T follicular helper cell (primary cell): ENCODE measurements at places on chromosomes 11 and 22.

DNA sequence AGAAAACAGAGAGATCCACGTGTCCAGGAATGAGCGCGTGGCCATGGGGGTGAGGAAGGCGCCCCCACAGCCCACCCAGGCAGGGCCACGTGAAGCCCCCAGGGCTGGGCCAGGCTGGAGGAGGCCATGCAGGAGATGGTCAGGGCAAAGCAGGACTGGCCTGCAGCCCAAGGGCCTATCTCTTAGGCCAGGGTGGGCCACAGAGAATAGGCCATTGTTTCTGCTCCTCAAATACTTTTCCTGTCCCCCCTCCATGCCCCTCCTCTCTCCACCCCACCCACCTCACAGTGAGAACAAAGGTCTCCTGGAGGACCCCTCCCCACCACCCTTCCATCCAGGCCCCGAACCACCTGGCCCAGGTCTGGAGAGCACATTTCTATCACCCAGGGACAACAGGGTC lies 8.3 kb upstream of the CDC42EP1 start:
- DNase-seq, result no peak

GRCh38 chr22:31841078-31841827 lies 87.4 kb downstream of the DEPDC5 start:
- no peak for DNase-seq

DNA sequence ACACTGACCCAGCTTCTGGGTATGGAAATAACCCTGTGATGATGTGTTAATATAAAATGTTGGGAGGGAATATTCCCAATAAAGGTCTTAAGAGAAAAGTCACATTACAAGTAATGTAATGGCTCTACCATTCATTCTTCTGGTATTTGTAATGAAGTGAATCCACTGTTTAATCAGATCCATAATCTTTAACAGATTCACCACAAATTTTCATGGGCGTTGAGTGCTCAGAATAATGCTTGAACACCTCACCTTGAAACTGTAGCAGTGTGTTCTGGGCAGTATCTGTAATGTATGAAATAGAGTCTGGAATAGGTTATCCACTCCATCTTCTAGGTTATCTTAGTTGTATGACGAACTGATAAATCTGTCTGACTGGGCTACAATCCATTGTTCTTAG lies 26.6 kb upstream of the CRTAM start:
- DNase-seq, result no peak

- no peak for DNase-seq
Observed at GRCh38 chr11:19281041-19281440, 40.3 kb upstream of the E2F8 start.

DNA sequence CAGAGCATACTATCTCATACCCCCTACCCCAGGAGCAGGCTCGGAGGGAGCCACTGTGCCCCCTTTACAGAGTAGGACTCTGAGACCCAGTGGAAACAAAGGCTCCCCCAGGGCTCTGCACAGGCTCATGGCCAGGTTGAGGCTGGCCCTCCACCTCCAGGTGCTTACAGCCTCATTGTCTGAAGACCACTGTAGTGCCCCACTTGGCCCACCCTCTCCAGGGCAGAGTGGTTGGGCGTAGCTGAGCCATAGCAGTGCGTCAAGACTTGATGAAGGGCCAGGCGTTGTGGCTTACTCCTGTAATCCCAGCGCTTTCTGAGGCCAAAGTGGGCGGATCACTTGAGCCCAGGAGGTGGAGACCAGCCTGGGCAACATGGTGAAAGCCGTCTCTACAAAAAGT lies 1.7 kb downstream of the ANKRD13D start:
- DNase-seq, result no peak

GRCh38 chr22:32232191-32232830 lies 22.8 kb downstream of the SLC5A4 start:
- DNase-seq, result no peak

GRCh38 chr11:63023841-63024648 lies 8.4 kb upstream of the SLC22A8 start:
- DNase-seq, result peak; percentile 76

DNA sequence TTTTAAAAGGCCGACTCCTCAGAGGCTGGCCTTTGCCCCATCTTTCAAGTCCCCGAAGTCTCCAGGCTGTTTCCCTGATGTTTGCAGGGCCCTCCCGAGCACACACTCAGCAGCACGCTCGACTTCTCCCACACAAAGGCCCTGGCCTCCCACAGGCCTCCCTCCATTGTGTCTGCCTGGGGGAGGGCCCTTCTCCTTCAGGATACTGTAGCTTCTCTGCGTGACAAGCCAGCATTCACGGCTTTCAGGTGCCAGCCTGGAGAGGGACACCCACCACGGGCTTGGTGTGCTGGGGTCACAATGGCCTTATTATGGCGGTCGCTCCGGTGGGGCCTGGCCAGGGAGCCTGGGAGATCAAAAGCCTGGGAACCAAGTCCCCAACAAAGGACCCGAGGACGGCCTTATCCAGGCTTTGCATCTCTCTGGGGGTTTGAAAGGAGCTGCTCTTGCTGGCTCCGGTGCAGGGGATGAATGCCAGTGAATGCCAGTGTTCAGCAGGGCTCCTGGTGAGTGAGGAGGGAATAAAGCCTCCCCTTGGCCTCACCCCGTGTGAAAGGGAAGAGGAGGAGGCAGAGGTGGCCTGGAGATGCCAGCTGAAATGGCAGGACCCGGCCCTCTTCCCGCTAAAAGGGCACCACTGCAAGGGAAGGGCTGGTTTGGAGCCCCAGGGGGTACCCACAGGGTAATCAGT lies 55.0 kb downstream of the TRAF6 start:
- DNase-seq, result no peak

GRCh38 chr11:134819041-134819440 lies 407.0 kb upstream of the B3GAT1 start:
- DNase-seq, result no peak

DNA sequence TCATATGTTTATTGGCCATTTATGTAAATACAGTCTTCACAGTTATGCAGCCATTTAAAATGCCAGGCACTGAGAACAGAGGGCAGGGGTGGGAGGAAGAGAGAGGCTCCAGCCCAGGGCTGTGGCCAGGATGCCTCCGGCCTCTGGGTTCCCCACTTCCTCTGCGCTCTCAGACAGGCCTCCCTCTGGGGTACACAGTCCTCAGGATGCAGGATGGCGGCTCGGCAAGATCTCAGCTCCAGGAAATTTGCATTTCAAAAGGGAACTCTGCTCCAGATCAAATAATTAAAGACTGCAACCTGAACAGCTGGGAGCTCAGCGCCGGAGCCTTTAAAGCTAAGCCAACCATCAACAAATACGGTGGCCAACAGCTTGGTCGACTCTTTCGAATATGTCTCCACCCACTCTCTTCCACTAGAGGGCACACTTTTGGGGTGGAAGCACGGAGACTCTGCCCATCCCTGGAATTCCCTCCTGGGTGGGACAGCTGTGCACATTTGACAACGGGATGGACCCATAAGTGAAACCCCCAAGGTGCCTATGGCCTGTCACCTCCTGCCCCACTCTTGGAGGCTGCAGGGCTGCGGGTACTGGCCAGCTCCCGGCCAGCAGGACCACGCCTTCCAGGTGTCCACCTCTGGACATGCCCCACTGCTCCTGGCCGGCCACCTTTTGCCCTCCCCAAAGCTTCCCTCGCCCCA lies 1044.7 kb downstream of the BRD1 start:
- DNase-seq, result no peak

GRCh38 chr11:113281052-113281725 lies 33.2 kb upstream of the TTC12 start:
- no peak for DNase-seq

DNA sequence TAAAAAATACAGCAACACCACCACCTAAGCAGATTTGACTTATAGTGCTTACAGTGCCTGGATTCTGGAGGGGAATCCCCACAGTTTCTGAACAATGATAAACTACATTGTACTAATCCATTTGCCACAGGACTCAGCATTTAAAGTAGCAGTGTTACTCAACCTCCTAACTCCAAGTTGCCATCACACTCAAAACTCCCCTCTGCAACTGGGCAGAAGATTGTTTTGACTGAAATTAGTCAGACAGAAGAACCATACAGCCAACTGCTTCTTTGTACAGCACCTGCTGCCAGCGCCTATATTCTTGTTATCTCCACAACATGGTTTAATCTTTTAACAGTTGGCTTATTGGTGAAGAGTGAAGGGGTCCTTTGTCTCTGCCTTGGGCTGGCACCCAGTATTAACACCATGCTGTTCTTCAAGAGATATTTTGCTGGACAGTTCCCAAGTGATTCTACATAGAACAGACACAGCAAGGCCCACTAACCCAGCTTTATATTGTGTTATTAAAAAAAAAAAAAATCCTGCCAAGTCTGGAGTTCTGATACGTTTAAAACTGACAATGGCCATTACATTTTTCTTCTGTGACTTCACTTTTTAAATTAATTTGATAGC lies 273.2 kb downstream of the DCDC1 start:
- DNase-seq, result no peak

DNA sequence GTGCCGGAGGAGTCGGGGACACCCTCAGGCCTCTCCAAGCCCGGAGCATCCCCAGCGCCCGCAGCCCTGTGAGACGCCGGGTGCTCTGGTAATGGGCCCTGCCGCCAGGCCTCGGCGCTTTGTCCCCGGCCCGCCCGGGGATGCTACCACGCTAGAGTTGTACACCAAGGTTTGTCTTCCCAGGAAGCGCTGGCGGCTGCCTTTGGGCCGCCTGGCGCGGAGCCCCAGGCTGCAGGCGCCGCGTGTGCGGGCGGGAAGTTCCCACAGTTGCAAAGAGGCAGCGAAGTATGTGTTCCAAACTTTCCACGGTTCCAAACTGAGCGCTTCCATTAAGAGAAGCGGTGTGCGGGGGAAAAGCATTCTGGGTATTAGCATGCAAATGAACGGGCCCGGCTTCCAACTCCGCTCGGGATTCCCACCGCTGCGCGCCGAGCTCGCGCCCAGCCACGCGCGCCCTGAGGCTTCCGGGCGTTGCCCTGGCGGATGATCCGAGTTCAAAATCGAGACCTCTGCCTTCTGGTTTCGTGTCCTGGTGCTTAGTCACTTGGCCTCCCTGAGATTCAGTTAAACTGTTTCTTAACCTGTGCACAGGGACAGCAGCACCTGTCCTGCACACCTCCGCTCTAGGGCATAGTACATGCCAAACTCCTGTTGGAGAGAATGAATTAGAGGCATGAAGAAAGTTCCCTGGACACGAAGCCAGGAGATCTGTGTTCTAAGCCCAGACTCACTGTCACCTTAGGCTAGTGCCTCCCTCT lies 1.3 kb upstream of the PATZ1 start:
- peak; percentile 43 for DNase-seq

GRCh38 chr22:36334081-36334820 lies 53.5 kb downstream of the MYH9 start:
- no peak for DNase-seq

DNA sequence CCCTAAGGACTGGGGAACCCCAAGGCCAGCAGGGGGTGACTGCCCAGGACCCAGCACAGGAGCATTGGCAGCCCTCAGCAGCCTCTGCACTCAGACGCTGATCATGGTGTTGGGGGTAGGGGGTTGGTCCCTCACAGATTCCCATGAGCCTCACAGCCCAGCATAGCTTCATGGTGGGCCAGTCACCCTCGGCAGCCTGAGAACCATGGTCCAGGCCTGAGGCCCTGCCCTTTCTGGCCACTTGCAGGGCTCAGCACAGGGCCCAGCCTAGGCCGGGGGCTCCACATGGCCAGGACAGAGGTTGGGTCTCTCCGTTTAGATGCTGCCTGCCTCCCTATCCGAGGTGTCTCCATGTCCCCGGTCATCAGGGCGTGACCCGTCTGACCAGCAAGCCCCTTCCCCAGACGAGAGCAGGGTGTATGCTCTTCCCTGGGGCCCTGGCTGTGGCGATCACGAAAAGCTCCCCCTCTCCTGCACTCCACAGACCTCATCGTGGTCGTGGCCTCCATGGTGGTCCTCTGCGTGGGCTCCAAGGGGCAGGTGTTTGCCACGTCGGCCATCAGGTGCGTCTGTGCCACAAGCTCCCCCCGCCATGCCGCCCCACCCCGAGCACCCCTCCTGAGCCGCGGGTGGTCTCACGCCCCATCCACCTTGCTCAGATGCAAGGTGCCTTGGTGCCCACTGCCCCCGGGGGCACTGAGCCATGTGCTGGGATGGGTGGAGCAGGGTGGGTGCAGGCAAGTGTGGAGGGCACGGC lies 126.2 kb downstream of the KCNQ1 start:
- no peak for DNase-seq

DNA sequence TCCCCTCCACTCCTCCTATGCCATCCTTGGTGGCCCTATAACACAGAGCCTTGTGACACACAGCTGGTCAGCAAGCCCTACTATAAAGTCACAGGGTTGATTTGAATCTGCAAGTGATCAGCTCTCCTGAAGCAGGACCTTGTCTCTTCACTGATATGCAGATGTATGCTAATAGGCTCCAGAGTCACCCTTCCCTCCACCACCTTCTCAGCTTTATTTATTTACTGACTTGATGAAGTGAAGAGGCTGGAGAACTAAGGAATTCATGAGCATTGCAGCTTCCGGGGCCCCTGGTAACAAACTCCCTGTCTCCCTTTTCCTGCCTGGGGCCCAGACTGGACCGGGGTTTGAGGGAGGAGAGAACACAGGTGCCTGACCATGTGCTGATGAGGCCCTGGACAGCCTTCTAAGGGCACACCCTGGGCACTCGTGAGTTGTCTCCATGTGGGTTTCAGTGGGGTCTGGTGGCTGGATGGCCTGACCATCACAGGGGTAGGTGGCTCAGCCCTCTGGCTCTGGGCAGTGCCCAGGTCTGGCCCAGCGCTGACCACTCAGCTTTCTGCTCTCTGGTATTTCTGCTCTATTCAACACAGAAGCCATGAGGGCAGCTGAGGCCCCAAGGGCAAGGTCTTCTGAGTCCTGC lies 307.5 kb downstream of the NTM start:
- no peak for DNase-seq

DNA sequence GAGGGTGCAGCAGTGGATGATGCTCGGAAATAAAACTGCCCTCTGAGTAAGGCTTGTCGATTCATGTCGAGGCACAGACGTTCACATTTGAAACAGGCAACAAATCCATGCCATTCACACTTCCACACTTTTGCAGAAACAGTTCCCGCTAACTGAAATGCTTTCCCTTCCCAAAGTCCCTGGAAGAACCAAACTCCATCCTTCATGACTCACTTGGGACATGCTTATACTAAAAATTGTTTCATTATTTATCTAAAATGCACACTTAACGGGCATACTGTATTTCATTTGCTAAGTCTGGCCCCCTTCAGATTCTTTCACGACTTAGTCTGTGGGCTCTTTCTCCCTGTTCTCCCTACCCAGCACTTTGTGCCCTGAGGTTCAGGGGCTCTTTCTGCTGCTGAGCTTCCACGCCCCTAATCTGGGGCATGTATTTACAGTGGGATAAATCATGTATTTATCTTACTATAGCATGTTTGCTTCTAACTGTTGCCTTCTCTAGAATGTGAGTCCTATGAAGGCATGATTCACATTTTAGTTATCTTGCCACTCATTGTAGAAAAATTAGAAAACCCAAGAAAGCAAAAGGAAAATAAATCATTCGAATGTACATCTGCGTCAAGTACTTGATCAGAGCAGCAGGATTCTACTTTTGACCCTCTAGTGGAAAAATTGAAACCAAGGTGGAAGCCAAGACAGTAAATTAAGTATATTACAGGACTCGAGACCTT lies 12.5 kb downstream of the SCGB1A1 start:
- no peak for DNase-seq

DNA sequence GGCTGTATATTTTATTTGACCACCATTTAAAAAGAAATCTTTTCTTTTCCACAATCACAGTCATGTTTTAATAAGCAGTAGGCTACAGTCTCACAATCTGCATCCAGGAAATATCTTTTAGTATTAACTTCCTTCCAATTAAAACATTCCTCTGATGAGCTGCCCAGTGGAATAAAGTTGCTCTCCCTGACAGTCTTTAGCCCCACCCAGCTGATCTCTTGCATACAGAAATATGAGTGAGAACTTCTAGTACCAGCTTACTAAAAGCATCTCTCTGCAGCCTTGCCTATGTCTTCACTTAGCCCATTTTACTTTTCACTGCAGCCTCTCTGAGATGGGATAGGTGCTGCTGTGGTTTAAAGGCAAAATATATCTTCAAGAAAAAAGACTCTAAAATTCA lies 143.4 kb upstream of the ANO3 start:
- DNase-seq, result no peak
